Liver (tissue), 10 donors: ENCODE measurements at places on chromosomes 7 and 10.

DNA sequence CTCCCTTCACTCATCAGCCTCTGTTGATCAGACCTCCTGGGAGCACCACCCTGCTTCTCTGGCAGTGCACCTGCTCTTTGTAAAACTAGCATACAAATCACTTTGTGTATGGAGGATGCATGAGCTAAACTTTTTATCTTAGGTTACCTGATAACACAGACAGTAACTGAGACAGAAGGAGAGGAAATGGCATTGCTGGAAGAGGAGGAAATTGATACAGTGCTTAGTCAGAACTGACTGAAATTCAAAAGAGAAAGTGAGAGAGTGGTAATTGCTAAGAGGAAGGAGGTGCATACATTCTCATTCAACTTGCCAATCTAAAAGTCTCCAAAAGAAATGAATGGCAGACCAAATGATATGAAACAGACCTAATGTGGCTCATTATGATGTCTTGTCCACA is 1120.7 kb downstream of the GATA3 start:
- DNase-seq = no peak

DNA sequence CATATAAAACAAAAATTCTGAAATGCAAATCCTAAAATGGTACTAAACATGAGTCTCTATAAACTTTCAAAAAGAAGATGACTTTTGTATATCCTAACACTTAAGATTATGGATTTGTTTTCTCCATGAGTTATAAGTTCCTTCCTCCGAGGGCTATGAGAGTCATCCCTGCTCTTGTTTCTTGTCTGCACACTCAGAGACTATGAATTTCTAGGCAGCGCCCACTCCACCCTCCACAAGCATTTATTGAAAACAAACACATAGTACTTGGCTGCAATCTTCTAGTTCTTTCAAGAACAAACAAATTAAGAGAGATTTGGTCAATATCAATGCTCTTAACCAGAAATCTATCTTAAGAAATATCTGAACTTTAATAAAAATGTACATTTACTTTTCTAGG is 211.7 kb downstream of the DKK1 start:
- no peak for DNase-seq

DNA sequence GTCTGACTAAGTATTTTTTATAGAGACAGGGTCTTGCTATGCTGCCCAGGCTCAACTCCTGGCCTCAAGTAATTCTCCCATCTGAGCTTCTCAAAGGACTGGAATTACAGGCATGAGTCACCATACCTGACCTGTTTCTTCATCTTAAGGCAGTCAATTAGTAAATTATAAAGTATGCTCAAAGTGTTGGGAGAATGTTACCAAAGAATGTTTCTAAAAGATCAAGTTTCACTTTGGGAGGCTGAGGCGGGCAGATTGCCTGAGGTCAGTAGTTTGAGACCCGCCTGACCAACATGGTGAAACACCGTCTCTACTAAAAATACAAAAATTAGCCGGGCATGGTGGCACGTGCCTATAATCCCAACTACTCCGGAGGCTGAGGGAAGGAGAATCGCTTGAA is 117.0 kb downstream of the ALOX5 start:
- DNase-seq = no peak

- no peak for DNase-seq
These were observed 59.8 kb downstream of the COA1 start for GRCh38 chr7:43669286-43670081.

DNA sequence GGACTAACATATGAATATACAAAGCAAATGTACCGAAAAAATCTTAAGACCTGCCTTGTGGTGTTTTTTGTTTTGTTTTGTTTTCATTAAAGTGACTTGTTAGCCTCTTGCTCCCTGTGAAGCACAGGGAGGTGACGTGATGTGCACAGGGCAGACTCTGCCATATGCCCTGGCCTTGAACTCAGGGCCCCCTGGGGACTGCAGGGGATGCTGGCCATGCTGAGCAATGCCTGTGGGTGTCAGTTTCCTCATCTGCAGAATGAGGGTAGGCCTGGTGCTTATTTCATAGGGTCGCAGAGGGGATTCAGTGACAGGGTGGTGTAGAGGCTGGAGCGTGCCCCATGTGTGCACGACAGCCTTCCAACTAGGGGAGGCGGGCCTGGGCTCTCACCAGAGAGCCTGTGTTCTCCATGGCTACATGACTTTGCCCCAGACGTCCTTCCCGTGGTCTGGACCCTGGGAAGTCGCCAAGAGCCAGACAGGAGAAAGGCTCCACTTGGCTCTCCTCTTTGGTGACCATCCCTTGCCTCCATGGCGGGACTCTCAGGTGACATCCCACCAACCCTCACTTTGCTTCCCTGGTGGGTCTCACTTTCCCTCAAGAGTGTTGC is 14.5 kb downstream of the EGFR start:
- DNase-seq = no peak

- DNase-seq = no peak
These were observed 46.2 kb upstream of the PDE1C start for GRCh38 chr7:32116436-32116835.

DNA sequence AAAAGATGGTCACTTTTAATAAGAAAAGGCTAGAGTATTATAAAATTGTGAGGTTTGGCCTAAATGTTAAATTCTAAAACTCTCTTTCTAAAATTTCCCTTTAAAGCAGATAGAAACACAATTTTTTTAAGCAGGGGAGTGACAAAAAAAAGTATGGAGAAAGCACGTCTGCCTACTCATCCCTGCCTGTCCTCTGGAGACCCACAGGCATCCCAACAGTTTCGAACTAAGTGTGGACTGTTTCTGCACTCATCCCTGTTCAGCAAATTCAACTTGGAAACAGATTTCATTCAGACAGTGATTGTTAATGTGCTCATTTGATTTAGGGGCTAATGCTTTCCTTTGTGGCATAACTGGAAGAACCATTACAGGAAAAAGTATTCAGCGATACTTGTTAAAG is 192.6 kb upstream of the CXCL12 start:
- no peak for DNase-seq

DNA sequence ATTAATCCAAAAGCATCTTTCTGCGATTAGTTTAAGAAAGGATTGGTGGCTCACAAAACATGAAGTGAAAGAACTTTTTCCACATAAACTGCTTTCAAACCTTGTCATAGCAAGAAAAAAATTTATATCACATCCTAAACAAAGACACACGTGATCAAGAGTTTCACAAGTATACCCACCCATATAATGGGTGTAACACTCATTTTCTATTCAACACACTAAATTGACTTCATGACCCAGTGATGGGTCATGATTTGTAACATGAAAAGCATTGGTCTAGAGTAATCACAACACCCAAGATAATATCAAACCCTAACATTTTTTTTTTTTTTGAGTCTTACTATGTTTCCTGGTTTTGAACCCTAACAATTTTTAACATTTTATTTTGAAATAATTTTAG is 17.6 kb downstream of the PMPCB start:
- no peak for DNase-seq

GRCh38 chr10:5840314-5841307 is 27.4 kb upstream of the GDI2 start:
- DNase-seq = no peak

GRCh38 chr10:44573821-44574220 is 188.9 kb upstream of the CXCL12 start:
- no peak for DNase-seq

DNA sequence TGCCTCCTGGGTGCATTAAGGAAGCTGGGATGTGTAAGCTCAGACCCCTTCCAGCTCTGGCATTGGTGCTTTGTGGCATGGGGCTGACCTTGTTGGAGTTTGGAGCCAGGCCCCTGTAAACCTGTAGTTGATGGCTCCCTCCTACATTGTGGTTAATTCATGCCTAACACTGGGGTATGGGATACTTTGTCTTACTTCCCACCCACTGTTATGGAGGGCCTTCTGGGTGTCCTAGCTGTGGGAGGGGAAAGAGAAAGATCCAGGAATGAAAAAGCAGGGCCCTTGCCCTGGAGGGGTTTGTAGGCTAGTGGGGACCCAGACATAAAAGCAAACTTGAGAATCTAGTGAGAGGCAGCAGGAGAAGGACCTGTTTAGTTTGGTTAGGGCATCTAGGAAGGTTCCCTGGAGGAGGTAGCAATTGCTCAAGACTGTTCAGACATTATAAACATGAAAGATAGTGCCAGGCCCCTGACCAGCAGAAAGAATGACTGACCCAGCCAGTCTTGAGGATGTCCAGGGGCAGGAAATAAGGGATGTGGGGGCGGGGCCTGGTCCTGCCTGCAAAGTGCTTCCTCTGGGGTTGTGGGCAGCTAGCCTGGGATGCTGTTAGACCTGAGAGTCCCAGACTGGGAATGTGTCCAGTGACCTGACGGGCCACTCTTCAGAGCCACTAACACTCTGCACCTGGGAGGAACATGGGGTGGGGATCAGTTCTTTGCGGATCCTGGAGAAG is 6.6 kb downstream of the ADAMTS14 start:
- no peak for DNase-seq

- no peak for DNase-seq
These were observed 239.5 kb upstream of the PPP1R3A start for GRCh38 chr7:114158275-114158674.

DNA sequence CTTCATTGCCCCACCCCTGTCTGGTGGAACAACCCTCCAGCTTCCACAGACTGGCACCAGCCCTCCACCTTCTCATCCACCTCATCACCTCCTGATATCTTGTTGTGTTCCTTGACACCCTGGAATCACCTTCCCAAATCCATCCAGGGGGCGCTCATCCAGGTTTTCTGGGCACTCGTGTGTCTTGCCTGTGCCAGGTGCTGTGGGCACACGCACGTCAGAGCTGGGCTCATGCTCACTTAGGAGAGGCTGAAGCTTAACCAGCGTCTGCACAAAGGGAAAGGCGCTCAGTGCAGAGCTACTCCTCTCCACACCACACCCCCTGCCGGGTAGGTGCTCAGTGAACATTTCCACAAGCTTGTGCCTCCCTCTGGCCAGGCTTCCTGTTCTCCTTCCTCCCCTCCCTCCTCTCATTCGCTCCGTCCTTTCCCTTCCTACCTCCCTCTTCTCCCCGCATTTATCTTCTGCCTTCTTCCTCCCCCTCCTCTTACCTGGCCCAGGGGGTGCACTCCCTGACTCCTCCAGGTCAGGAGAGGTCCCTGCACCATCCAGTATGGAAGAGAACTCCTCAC is 4.8 kb downstream of the ADCYAP1R1 start:
- DNase-seq = no peak

GRCh38 chr10:133134411-133135115 is 25.5 kb upstream of the KNDC1 start:
- DNase-seq = no peak

DNA sequence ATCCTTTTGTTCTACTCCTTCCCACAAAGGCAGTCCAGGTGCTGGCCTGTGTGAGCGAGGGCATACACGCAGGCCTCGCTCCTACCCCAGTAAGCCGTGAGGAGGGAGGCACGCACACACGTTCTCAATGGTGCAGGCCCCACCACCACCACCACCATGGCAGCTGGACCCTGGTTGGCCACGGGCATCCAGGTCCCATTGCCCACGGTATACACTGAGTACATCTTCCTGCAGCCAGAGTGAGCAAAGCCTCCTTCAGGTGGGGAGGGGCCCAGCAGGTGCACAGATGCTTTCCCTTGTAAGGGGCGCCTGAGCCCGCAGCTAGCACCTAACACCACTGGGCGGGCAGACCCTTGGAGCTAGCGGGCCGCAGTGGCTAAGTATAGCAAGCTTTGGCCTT is 373.3 kb upstream of the MKI67 start:
- no peak for DNase-seq

GRCh38 chr7:150572496-150572895 is 5.3 kb downstream of the GIMAP4 start:
- DNase-seq = no peak

- no peak for DNase-seq
These were observed 363.4 kb downstream of the KCNMA1 start for GRCh38 chr10:77274046-77274795.

- no peak for DNase-seq
These were observed 734 bp downstream of the ABCB4 start for GRCh38 chr7:87474533-87475358.

DNA sequence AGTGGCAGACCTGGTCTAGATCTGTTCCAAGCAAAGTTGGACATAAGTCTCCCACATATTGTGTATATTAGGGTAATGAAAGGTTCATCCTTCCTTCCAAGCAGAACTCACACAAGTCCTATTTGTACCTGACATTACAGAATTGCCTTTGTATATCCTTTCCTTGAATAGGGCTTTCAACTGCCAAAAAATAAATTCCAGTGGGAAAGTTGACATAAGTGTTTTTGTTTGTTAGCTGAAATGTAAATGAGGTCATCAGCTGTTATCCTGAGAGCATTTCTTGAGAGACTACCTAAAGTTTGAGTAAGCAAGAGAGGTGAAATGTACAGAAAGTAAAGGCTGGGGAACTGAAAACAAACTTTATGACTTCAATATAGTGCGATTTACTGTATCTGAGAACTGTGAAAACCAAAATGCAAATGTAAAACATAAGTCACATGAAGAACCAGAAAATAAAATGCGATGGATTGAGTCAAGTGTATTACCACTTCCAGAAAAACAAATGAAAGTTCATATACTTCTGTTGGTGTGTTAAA is 527.3 kb upstream of the SEMA3D start:
- DNase-seq = no peak

GRCh38 chr10:22779331-22780019 is 65.1 kb upstream of the PIP4K2A start:
- no peak for DNase-seq

DNA sequence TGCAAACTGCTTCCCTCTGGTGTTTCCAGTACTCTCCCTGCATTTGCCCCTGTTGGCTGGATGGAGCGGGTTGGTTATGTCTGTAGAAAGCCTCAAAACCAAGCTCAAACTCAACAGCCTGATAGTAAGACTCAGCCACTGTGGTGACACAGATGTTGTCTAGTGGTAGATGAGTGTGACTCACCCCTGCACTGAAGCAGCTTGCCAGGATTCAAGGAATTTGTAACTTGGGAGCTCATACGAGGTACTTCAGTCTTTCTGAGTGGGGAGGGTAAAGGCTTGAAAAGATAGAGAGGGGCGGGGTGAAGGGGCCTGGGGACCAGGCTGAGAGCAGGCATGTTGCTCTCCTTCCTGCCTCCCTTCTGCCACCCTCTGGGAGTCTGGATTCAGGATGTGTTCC is 22.9 kb upstream of the AQP1 start:
- no peak for DNase-seq

DNA sequence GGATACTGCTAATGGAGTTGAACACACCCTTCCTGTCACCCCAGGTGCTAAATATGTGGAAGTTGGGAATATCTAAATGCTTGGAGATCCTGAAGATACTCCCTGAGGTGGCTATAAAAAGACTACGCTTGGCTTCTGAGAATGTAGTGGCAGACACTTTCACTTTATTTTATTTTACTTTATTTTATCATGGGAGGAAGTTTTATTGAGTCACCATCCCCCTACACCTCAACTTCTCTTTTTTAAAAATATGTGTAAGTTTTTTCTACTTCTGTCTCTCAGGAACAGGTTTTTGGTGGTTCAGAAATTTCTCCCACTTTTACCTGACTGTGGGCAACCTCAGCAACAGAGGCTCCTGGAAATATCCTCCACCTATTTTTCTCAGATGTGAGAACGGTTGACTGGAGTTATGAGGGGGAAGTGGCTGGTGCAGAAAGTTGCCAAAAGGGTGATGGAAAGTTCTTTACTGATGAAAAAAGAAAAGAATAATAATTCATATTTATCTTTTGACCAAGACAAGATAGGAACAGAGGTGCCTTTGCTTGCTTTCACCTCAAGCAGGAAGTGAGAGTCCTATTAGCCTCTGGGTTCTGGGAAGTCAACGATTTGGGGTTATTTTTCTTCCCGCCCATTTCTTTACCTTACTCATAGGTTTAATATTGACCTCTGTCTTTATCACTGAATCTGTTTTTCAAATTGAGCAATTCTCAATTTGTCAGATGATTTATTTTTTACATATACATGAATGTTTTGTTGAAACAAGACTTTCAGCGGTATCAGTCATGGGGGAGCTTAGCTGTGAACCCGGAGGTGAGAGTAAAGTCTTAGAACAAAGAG is 103.6 kb downstream of the AHR start:
- no peak for DNase-seq
